ENCODE measurements at places on chromosomes 6 and 20. TPM values are rescaled to one million over a fixed set of nuclear protein-coding genes. Genes with fewer than 3 reads are reported as not detected.

Gene CFAP61
- not detected for total RNA-seq

Gene MYLIP
- 6.6 TPM for total RNA-seq

Gene ARMH2
- total RNA-seq: not detected

Gene RGS17
- total RNA-seq: not detected

Gene MUC22
- total RNA-seq: not detected

Gene DZANK1
- 2.5 TPM for total RNA-seq

Gene TNF
- 161 TPM for total RNA-seq

Gene FABP7
- total RNA-seq: not detected

Gene SRMS
- not detected for total RNA-seq

Gene C6orf89
- total RNA-seq: 35.9 TPM

Gene DOK5
- 5.5 TPM for total RNA-seq

Gene RTF2
- 78.2 TPM for total RNA-seq

Gene CTCFL
- total RNA-seq: not detected

Gene WFDC12
- not detected for total RNA-seq

Gene TBC1D32
- 4.2 TPM for total RNA-seq

Gene PRSS16
- total RNA-seq: 0.46 TPM

Gene BNIP5
- total RNA-seq: not detected

Gene TMEM170B
- 2.9 TPM for total RNA-seq

Gene KIF25
- not detected for total RNA-seq

Gene PLCB1
- total RNA-seq: 12.8 TPM

Gene OPN5
- total RNA-seq: not detected

Gene NRSN1
- not detected for total RNA-seq

Gene CDH22
- not detected for total RNA-seq

Gene MTG2
- 45.0 TPM for total RNA-seq

Gene PGC
- total RNA-seq: not detected

Gene BPIFB4
- total RNA-seq: not detected

Gene XKR7
- total RNA-seq: 0.02 TPM

Gene GRM1
- not detected for total RNA-seq

Gene RNF182
- total RNA-seq: not detected

Gene TGM2
- not detected for total RNA-seq

Gene DEFB132
- total RNA-seq: not detected

Gene ADGRB3
- not detected for total RNA-seq

Gene TP53TG5
- 0.19 TPM for total RNA-seq

Gene OOEP
- total RNA-seq: 0.38 TPM

Gene REM1
- total RNA-seq: not detected

Gene CALHM4
- total RNA-seq: not detected

Gene PRR18
- total RNA-seq: 0.10 TPM

Gene MAN1A1
- total RNA-seq: 39.9 TPM

Gene HLA-DPB1
- total RNA-seq: 10.9 TPM

Gene PI3
- not detected for total RNA-seq

Gene EFCAB8
- total RNA-seq: 0.21 TPM

Gene TAAR1
- not detected for total RNA-seq

Gene EPPIN
- not detected for total RNA-seq

Gene GHRH
- not detected for total RNA-seq

Gene PLTP
- total RNA-seq: 5.1 TPM

Gene ACTL10
- total RNA-seq: 4.7 TPM

Gene COL19A1
- total RNA-seq: 0.30 TPM

Gene LHFPL5
- total RNA-seq: not detected

Gene LPA
- total RNA-seq: not detected

Gene SLC24A3
- total RNA-seq: not detected

Gene DACT2
- total RNA-seq: not detected

Gene BMP5
- not detected for total RNA-seq

Gene MBOAT1
- total RNA-seq: 11.6 TPM

Gene HSF2
- total RNA-seq: 17.0 TPM

Gene PLN
- not detected for total RNA-seq

Gene GPSM3
- total RNA-seq: 69.4 TPM

Gene ZNF133
- total RNA-seq: 7.8 TPM

Gene HLA-DQB1
- 9.5 TPM for total RNA-seq

Gene PPIL6
- 0.17 TPM for total RNA-seq
